Lung (tissue), 17 donors: ENCODE measurements at places on chromosomes 5 and 9. TPM values are rescaled to one million over a fixed set of nuclear protein-coding genes. Genes with fewer than 3 reads are reported as not detected.

The GCNT1 gene
- 10.6 TPM for total RNA-seq

The PROB1 gene
- total RNA-seq: 0.46 TPM

The GOLM1 gene
- 42.3 TPM for total RNA-seq

The FAT2 gene
- total RNA-seq: 3.1 TPM

The BNIP1 gene
- total RNA-seq: 12.1 TPM

The PCDHGB4 gene
- total RNA-seq: 12.1 TPM

DNA sequence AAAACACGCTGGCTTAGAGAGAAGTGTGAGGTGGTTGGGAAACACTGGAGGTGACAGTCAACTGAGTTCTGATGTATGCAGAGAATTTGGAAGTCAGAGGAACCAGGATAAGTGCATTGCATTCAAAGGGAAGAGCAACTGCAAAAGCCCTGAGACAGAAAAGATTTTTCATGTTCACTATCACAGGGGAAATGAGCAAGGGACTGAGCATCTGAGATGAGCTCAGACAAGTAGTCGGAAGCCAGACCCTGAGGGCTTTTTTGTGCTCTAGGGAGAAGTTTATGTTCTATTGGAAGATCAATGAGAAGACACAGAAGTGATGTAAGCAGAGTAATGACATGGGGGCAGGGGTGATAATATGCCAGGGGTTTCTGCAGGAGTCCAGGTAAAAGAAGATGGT is 97.5 kb downstream of the HTR4 start:
- no peak overlapping the region for H3K4me3 ChIP-seq
- DNase-seq: no peak
- no peaks in the 10 kb centered on the region for H3K36me3 ChIP-seq

DNA sequence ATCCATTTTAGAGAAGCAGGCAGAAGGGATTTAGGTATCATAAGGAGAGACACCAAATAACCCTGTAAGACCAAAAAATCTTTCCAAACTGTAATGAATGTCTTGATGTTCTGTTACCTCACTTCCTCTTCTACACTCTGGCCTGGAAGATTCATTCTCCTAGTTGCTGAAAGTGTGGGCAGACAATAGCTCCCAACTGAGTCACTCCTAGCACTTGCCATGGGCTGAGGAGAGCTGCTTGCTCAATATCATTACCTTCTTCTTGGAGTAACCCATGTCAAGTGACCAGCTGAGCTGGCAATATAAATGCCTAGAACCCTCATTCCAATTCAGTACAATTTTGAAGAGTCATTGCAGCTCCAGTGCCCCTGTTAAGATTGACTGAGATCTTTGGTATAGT is 1985.5 kb upstream of the CDH6 start:
- no peak overlapping the region for H3K4me3 ChIP-seq
- DNase-seq: no peak
- no peaks in the 10 kb centered on the region for H3K4me1 ChIP-seq
- H3K27me3 ChIP-seq: no peaks in the 10 kb centered on the region
- no peak overlapping the region for H3K27ac ChIP-seq
- no peaks in the 10 kb centered on the region for H3K36me3 ChIP-seq

GRCh38 chr5:77379558-77380061 is 112.5 kb downstream of the WDR41 start:
- DNase-seq: no peak
- no peaks in the 10 kb centered on the region for H3K36me3 ChIP-seq
- H3K4me1 ChIP-seq: no peaks in the 10 kb centered on the region
- no peak overlapping the region for H3K4me3 ChIP-seq
- no peak overlapping the region for H3K27ac ChIP-seq

DNA sequence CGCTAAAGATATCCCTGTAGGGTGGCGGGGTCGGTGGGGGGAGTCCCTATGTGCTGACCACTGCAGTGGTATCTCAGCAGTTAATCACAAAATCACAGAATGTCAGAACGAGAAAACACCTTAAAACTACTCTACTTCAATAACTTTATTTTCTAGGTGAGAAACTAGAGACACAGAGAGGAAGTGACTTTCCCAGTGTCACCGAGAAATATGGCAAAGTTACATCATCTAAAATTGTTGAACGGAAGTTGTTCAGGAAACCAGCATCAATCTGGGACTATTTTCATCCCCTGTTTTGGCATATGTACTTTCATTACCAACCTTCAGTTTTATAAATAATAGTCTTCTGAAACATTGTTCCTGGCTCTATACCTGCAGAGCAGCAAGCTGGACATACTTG is 384.0 kb downstream of the SPOCK1 start:
- no peaks in the 10 kb centered on the region for H3K4me1 ChIP-seq
- no peaks in the 10 kb centered on the region for H3K36me3 ChIP-seq
- no peak overlapping the region for H3K27ac ChIP-seq
- DNase-seq: no peak
- no peak overlapping the region for H3K4me3 ChIP-seq
- H3K27me3 ChIP-seq: peaks cover 10% of the 10 kb centered on the region

- no peak for DNase-seq
- H3K27me3 ChIP-seq: no peaks in the 10 kb centered on the region
- H3K36me3 ChIP-seq: no peaks in the 10 kb centered on the region
- H3K4me1 ChIP-seq: no peaks in the 10 kb centered on the region
- no peak overlapping the region for H3K27ac ChIP-seq
- no peak overlapping the region for H3K4me3 ChIP-seq
Observed at GRCh38 chr9:93898502-93899426, 56.4 kb downstream of the BARX1 start.

DNA sequence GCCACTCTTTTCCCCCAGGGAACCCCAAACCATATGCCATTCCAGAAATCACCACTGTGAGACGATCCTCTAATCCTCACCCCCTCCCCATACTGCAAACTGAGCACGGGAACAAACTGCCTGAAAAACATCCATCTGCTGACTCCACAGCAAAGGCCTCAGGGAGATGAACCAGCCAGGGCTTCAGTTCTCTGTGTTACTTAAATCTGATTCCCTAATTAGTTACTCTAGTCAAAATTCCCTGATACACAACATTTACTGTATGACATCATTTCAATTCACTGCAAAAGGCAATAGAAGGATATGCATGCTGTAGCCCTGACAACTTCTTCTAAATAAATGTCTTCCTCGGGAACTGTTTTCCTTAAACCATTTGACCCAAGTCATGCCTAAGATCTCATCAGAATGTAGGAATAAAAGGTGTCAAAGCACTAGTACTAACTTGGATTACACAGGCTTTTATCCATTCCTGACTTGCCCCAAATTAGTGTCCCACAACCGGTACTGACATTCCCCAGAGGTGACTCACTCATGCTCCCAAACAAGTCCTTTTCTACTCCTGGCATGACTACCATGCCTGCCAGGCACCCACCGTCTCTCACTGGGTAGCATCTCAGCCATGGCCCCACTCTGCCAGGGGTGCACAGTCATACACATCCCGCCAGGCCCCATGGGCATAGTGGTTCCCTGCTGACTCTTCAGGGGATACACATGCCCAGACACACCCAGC is 35.0 kb downstream of the MTX3 start:
- no peaks in the 10 kb centered on the region for H3K4me1 ChIP-seq
- DNase-seq: no peak
- H3K27me3 ChIP-seq: no peaks in the 10 kb centered on the region
- no peak overlapping the region for H3K27ac ChIP-seq
- H3K4me3 ChIP-seq: no peak overlapping the region
- no peaks in the 10 kb centered on the region for H3K36me3 ChIP-seq

DNA sequence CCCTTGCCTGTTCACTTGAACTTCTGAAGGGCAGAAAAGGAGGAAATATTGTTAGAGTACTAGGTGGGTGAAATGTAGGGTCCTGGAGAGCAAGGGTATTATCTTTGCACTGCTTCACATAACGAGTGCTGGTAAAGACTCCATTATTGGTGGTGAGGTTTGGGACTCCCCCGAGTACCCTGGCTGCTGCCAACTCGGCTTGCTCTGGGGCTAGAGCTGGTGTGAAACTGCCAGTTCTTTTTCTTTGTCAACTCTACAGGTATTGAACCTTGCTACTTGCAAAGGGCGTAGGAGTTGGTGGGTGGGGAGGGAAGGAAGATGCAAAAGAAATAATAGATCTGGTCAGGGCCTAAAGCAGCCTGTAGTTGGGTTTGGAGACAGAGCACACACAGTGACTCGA is 16.0 kb downstream of the MAST4 start:
- DNase-seq: no peak
- no peaks in the 10 kb centered on the region for H3K27me3 ChIP-seq
- H3K4me3 ChIP-seq: no peak overlapping the region
- H3K4me1 ChIP-seq: peaks cover 10% of the 10 kb centered on the region

DNA sequence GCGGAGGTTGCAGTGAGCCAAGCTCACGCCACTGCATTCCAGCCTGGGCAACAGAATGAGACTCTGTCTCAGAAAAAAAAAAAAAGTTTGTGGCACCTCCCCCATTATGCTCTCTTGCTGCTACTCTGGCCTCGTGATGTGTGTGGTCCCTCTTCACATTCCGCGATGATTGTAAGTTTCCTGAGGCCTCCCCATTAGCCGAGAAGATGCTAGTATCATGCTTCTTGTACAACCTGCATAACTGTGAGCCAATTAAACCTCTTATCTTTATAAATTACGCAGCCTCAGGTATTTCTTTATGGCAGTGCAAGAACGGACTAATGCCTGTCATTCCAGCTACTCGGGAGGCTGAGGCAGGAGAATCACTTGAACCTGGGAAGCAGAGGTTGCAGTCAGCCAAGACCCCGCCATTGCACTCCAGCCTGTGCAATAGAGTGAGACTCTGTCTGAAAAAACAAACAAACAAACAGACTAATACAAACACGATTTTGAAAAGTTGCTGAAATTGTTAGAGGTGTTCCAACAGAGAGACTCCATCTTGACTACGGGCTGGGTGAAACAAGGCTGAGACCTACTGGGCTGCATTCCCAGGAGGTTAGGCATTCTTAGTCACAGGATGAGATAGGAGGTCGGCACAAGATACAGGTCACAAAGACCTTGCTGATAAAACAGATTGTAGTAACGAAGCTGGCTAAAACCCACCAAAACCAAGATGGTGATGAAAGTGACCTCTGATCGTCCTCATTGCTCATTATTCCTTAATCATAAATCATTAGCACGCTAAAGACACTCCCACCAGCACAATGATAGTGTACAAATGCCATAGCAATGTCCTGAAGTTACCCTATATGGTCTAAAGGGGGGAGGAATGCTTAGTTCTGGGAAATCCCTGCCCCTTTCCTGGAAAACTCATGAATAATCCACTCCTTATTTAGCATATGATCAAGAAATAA is 8.3 kb upstream of the AFF4 start:
- H3K27ac ChIP-seq: peak overlapping the region; percentile 35
- no peak overlapping the region for H3K4me3 ChIP-seq
- no peaks in the 10 kb centered on the region for H3K27me3 ChIP-seq
- no peak for DNase-seq
- no peaks in the 10 kb centered on the region for H3K36me3 ChIP-seq
- H3K4me1 ChIP-seq: no peaks in the 10 kb centered on the region

DNA sequence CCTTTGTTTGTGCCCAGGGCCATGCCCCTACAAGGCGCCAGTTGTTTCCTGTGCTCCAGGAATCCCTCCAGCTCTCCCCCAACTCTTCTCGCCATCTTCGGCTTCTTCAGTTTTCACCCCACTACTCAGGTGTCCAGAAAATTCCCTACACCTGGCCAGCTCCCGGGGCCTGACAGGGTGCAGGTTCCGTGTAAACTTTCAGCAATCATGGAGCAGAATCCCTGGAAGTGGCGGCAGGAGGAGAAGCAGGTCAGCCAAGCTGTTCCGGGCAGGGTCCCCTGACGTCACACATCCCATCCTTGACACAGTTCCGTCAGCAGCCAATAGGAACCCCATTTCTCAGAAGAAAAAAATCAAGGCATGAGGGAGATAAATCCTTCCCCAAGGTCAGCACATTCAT is 12.2 kb upstream of the ADGRD2 start:
- H3K4me3 ChIP-seq: no peak overlapping the region
- no peak for DNase-seq
- H3K27ac ChIP-seq: no peak overlapping the region
- H3K4me1 ChIP-seq: no peaks in the 10 kb centered on the region

GRCh38 chr5:124157320-124157719 is 589.1 kb downstream of the ZNF608 start:
- no peak for DNase-seq
- no peak overlapping the region for H3K27ac ChIP-seq
- no peaks in the 10 kb centered on the region for H3K36me3 ChIP-seq
- no peaks in the 10 kb centered on the region for H3K4me1 ChIP-seq
